ENCODE measurements at places on chromosomes 7 and 10.

DNA sequence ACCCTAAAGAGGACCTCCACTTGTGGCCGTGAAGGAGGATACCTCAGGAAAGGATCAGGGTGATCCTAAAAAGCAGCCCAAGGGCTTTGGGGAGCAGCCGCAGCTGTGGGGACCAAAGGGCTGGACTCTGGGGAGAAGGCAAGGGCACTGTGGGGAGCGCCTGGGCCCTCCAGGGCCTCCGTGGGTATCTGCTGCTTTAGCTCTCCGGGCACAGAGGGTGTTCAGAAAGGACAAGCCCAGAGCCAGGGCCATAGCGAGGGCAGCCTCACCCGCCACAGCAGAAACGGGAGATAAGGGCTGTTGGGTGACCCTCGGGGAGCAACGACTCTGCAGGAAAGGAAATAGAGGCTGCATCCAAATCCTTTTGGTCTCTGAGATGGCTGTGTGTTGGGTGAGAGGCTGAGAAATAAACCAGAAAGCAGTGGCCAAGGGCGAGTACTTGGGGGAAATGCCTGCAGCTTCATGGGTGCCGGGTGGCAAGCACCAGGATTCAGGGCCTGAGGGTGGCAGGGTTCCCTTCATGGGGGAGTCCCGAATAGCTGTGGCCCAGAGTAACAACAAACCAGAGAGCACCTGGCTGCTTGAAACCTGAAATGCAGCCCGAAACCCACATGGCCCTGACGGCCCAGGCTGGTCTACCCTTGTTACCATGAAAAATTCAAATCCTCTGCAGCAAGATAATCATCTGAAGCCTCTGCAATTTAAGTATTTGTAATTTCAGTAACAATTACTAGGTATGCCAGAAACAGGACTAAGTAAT lies 95.2 kb downstream of the VIPR2 start:
- DNase-seq: no peak

- no peak for DNase-seq
Measured at GRCh38 chr7:7510794-7511193, 24.9 kb downstream of the COL28A1 start.

DNA sequence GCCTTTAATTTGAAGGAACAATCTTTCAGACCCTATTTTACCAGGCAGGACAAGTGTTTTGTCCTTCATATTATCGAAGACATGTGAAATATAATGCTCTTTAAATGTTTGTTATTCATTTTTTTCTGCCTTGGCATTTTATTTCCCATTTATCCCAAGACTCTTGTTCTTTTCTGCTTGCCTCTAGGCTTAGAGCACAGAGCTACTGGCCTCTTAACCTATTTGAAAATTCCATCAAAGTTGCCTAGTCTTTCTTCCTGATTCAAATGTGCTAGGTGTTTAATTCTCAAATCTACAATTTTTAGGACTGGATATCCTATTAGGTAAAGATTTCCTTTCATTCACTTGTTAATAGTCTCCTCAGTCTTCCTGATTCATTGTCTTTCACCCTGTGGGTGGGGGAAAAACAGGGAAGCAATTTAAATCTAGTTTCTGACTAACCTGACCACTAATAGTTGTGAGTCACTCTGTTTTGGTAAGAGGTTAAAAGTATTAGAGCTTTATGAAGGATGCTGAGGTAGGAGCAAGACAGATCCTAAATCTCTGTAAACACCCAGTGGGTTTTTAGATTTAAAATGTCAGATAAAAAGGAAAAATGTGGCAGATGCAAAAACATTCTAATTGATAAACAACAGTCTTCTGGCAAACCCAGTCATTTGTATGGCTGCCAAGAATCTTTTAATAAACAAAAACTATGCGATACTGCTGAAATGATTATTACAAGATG lies 1.5 kb downstream of the LIPK start:
- no peak for DNase-seq

GRCh38 chr7:78873117-78873516 lies 580.4 kb downstream of the MAGI2 start:
- DNase-seq: no peak

- DNase-seq: no peak
Measured at GRCh38 chr7:70881167-70881847, 250.6 kb upstream of the GALNT17 start.

GRCh38 chr7:23607866-23608265 lies 10.7 kb downstream of the CCDC126 start:
- no peak for DNase-seq

DNA sequence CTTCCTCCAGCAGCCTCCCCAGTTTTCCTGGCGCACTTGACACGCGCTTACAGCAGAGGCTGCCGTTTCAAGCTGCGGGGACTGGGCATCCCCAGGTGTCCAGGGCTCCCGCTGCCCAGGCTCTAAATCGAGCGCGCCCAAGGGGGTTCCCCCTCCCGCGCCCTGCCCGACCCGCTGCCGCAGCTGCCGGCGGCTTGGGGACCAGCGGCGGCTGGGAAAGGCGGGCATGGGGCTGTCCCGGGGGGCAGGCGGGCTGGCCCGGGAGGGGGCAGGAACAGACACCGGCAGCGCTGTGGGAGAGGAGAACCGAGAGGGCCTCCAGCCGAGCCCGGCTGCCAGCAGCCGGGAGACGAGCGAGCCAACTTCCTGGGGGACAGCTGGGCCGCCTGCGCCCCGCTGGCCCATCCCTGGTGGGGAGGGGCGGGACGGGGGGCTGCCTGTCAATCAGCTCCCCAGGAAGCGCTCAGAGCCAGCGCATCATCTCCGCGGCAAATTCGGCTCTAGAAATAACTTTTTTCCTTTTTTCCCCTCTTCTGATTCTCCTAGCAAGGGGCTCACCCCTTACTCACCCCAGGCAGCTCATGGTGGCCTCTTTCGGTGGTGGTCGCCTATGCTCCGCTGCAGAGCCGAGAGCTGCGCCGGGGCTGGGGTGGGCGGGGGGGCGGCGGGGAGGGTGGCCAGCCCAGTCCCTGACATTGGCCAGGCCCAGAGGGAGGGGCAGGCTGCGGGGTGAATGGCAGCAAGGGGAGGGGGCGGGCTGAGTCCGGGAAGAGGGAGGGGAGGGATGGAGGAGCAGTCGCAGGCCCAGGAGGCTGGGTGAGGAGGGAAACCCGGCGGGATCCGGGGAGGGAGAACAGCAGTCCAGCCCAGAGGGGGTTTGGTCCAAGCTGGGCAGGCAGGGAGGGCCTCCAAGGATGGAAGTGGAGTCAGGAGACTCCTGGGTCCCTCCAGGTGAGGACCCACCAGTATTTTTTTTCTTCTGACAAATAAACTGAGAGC lies 14.7 kb downstream of the GRID2IP start:
- no peak for DNase-seq

DNA sequence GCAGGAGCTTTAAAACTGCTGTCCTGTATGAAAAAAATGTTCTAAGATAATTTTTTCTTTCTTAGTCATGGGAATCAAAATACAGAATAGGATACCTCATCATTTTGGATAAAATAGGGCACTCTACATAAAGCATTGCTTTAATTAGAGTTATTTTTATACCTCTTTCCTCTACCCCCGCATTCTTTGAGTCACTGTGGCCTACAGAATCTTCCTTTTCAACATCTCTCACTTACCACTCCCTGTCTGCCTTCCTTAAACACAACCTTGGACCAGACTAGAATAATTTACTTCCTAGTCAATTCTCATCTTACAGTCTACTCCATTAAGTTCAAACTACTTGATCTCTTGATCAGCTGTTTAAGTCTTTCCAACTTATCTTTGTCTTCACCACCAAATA lies 462.3 kb downstream of the PHTF2 start:
- DNase-seq: no peak

- no peak for DNase-seq
Measured at GRCh38 chr10:69428165-69428564, 11.4 kb upstream of the TACR2 start.

DNA sequence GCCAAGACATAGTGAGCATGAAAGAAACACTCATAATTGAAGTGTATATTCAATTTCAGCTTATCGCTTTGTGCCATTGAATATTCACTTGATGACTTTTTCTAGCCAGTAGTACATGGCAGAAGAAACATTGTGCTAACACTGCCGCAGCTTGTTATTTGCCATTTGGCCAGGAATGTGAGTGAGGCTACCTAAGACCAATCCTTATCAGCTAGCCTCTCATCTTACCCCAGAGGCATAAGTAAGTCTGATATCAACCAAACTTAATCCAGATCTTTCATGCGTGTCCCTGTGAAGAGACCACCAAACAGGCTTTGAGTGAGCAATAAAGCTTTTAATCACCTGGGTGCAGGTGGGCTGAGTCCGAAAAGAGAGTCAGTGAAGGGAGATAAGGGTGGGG lies 586.0 kb upstream of the MBL2 start:
- DNase-seq: no peak

GRCh38 chr10:121983852-121984251 lies 5.1 kb upstream of the TACC2 start:
- no peak for DNase-seq

DNA sequence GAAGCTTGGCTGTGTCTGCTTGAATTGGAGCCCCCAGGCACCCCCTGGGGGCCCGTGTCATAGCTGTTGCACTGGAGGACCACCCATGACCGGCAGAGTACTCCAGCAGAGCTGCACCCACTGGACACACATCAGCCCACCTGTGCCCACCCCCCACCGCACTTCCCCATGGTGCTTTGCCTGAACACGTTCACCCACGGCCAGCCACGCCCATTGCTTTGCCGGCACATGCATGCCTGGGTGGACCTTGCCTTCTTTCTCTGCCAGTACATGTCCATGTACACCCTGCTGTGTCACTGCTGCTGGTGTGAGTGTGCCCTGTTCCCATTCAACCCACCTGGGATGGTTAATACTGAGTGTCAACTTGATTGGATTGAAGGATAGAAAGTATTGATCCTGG lies 88.7 kb downstream of the SAMD9 start:
- DNase-seq: no peak
